ENCODE measurements at places on chromosomes 7 and 10. TPM values are rescaled to one million over a fixed set of nuclear protein-coding genes. Genes with fewer than 3 reads are reported as not detected.

The SORCS1 gene
- not detected for total RNA-seq

The IGFBP1 gene
- not detected for total RNA-seq

The PPP1R17 gene
- 0.20 TPM for total RNA-seq

The NOS3 gene
- total RNA-seq = 0.39 TPM

DNA sequence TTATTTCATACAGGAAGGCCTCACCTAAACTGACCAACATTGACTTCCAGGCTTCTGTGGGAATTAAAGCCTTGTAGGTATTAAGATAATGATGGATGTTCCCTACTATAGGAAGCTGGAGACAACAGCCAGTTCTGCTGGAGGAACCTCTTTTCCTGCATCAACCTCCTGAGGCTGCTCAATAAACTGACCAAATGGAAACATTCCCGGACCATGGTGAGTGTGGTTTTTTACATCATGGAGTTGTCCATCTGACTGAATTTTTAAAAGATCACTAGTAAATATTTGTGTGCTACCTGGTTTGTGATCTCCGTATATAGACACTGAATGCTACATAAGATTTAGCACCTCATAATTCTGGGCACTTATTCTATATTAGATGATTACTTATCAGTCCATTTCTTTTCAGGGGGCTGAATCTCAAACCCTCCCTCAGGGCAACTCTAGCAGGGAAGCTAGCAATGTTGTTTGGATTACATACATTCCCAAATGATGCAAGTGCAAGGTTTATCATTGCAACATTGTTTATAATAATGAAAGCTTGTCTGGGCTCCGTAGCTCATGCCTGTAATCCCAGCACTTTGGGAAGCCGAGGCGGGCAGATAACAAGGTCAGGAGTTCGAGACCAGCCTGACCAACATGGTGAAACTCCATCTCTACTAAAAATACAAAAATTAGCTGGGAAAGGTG lies 21.5 kb upstream of the SMKR1 start:
- H3K4me3 ChIP-seq = no peak overlapping the region
- DNase-seq = no peak
- H3K27me3 ChIP-seq = no peaks in the 10 kb centered on the region
- H3K4me1 ChIP-seq = no peaks in the 10 kb centered on the region
- H3K36me3 ChIP-seq = no peaks in the 10 kb centered on the region

The SPDYE6 gene
- not detected for total RNA-seq

- H3K4me3 ChIP-seq = no peak overlapping the region
- peaks cover 7% of the 10 kb centered on the region for H3K4me1 ChIP-seq
- H3K27ac ChIP-seq = no peak overlapping the region
- DNase-seq = no peak
- no peaks in the 10 kb centered on the region for H3K36me3 ChIP-seq
- no peaks in the 10 kb centered on the region for H3K27me3 ChIP-seq
These were observed 12.5 kb downstream of the GRK5 start for GRCh38 chr10:119219871-119220270.

DNA sequence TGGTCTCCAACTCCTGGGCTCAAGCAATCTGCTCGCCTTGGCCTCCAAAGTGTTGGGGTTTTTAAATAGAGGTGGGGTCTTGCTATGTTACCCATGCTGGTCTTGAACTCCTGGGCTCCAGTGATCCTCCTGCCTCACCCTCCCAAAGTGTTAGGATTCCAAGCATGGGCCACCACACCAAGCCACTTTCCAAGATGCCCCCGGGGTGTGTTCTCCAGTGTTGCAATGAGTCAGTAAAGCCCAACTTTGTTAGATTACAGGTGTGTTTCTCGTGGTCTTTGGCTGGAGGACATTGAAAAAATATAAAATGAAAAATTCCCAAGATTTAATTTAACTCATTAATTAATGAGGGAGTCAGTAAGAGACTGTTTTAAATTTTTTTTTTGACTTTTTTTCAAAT lies 29.2 kb downstream of the TACR2 start:
- no peak overlapping the region for H3K4me3 ChIP-seq
- H3K4me1 ChIP-seq = peaks cover 14% of the 10 kb centered on the region
- H3K27me3 ChIP-seq = no peaks in the 10 kb centered on the region
- H3K27ac ChIP-seq = no peak overlapping the region
- H3K36me3 ChIP-seq = no peaks in the 10 kb centered on the region
- no peak for DNase-seq

DNA sequence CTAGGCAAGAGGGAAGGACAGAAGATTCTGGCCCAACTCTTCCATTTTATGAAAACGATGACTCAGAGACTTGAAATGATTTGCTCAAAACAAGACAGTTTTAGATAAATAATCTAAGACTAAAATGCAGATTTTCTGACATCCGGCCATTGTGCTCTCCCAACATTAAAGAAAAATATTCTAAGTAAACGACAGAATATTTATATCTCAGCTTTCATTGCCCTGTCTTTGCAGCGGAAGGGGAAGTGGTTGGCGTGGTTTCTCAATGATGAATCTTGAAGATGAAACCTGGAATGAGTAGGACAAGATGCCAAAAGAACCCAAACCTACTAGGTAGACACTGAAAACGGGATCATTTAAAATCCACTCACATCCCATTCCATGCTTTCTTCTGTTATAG lies 28.9 kb upstream of the NPY start:
- no peaks in the 10 kb centered on the region for H3K27me3 ChIP-seq
- no peaks in the 10 kb centered on the region for H3K36me3 ChIP-seq
- H3K27ac ChIP-seq = no peak overlapping the region
- H3K4me1 ChIP-seq = peaks cover 12% of the 10 kb centered on the region

The PLPP4 gene
- total RNA-seq = not detected

GRCh38 chr7:66837661-66838060 lies 83.4 kb upstream of the TMEM248 start:
- no peaks in the 10 kb centered on the region for H3K4me1 ChIP-seq
- no peak overlapping the region for H3K4me3 ChIP-seq
- H3K36me3 ChIP-seq = no peaks in the 10 kb centered on the region
- no peak for DNase-seq
- H3K27me3 ChIP-seq = no peaks in the 10 kb centered on the region

- H3K27ac ChIP-seq = no peak overlapping the region
- H3K4me1 ChIP-seq = no peaks in the 10 kb centered on the region
- no peak for DNase-seq
- H3K27me3 ChIP-seq = peaks cover 3% of the 10 kb centered on the region
- H3K36me3 ChIP-seq = no peaks in the 10 kb centered on the region
These were observed 1.2 kb downstream of the UCN3 start for GRCh38 chr10:5365928-5366327.

GRCh38 chr10:30803892-30804322 lies 174.4 kb upstream of the LYZL2 start:
- H3K4me3 ChIP-seq = no peak overlapping the region
- no peaks in the 10 kb centered on the region for H3K36me3 ChIP-seq
- no peak for DNase-seq
- H3K27ac ChIP-seq = no peak overlapping the region
- H3K27me3 ChIP-seq = no peaks in the 10 kb centered on the region

- no peak overlapping the region for H3K27ac ChIP-seq
- no peak overlapping the region for H3K4me3 ChIP-seq
- no peaks in the 10 kb centered on the region for H3K36me3 ChIP-seq
These were observed 113.6 kb downstream of the LSMEM1 start for GRCh38 chr7:112594397-112594796.

DNA sequence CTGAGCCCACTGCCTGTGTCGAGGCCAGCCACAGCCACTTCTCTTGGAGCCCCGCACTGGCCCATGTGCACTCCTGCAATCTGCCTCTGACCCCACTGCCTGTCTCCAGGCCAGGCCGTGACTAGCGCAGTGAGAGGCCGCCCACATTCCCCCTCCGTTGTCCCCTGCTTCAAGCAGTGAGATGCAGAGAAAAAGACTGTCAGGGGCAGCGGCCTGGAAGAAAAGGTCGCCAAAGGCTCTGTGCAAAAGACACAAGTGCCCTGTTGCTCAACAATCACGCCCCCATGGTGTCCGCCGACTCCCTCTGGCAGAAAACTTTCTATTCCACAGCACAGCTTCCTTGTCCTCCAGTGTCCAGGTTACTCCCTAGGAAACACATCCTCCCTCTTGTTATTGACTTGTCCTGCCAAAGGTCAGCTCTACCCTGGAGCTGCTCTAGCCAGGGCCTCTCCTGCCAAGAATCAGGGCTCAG lies 9.9 kb downstream of the FAM131B start:
- no peak overlapping the region for H3K27ac ChIP-seq
- no peaks in the 10 kb centered on the region for H3K4me1 ChIP-seq
- no peak for DNase-seq
- H3K4me3 ChIP-seq = no peak overlapping the region
- H3K36me3 ChIP-seq = no peaks in the 10 kb centered on the region

DNA sequence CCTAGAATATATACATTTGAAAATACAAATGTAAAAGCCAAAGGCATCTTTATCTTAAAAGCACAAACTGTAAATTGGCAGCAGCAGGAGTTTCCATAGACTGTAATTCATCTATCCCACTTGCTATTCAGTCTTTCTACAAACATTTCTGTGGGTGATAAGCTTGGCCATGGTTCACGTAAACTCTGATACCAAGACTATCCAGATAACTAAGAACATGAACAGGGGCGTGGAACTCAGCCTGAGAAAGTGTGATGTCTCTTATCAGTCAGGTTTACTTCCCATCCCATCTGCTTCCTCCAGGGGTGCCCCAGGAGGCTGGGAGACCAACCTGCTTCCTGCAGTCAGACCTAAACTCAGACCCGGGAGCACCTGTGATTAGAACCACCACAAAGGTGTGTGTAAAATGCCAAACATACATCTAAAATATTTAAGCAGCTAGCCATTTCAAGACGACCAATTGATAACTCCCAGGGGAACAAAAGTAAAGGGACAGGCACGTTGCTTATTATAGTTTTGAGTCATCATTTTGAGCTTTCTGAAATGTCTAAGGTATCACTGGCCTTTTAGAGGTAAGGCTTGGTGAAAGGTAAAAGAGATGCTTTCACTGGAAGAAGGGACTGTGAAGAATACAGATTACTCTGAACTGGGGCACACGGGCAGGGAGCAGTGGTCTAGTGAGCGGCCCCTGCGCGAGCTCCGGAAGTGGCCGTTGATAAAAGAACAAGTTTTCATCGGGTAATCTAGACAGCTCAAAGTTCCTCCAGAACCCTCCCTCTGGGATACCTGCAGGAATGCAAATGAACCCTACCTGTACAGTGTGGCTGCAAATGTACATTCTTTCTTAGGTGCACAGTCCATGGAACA lies 51.5 kb downstream of the RSU1 start:
- H3K4me3 ChIP-seq = no peak overlapping the region
- no peaks in the 10 kb centered on the region for H3K27me3 ChIP-seq
- no peak for DNase-seq
- no peaks in the 10 kb centered on the region for H3K4me1 ChIP-seq
- no peaks in the 10 kb centered on the region for H3K36me3 ChIP-seq

DNA sequence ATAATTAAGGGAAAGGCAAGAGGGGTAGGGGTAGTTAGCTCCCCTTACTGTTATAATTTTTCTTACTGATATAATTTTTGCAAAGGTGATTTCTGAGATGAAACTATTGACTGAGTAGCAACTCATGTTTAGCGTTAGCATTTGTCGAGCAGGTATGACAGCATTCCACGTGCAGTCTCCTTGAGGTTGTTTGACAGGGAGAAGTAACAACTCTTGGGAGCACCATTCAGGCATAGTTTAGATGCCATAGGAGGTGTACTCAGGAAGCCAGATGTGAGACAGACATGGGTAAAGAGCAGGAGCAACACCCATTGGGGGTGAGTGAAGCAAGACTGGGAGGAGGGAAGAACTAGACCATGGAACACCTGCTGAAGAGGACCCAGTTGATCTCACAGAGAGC lies 96.6 kb upstream of the KLF6 start:
- H3K4me1 ChIP-seq = peaks cover 6% of the 10 kb centered on the region
- no peak overlapping the region for H3K27ac ChIP-seq
- DNase-seq = no peak
- H3K4me3 ChIP-seq = no peak overlapping the region

The ANKRD30A gene
- not detected for total RNA-seq

The AGR2 gene
- total RNA-seq = not detected

DNA sequence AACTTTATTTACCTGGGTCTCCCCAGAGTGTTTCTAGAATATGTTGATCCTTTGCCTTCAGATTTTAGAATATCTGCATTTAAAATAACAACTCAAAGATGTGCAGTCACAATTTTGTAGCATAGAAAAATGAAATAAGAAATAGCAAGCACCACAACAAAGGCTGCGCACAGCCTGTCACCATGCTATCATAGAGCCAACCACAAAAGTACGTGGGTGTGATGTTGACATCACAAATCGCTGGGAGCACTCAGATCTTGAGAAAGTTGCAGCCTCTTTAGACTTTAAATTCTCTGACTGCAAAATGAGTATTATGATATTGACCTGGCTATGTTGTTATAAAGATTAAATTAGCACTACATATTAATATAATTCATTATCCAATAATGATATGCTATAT lies 177.9 kb downstream of the TNS3 start:
- DNase-seq = no peak
- no peaks in the 10 kb centered on the region for H3K4me1 ChIP-seq
- H3K27me3 ChIP-seq = no peaks in the 10 kb centered on the region
- no peak overlapping the region for H3K27ac ChIP-seq

GRCh38 chr7:37408291-37409228 lies 40.1 kb downstream of the ELMO1 start:
- peak; percentile 43 for DNase-seq
- H3K4me3 ChIP-seq = peak overlapping the region; percentile 39
- H3K27ac ChIP-seq = peak overlapping the region; percentile 19
- peaks cover 38% of the 10 kb centered on the region for H3K4me1 ChIP-seq

The LRRC17 gene
- total RNA-seq = 0.53 TPM

DNA sequence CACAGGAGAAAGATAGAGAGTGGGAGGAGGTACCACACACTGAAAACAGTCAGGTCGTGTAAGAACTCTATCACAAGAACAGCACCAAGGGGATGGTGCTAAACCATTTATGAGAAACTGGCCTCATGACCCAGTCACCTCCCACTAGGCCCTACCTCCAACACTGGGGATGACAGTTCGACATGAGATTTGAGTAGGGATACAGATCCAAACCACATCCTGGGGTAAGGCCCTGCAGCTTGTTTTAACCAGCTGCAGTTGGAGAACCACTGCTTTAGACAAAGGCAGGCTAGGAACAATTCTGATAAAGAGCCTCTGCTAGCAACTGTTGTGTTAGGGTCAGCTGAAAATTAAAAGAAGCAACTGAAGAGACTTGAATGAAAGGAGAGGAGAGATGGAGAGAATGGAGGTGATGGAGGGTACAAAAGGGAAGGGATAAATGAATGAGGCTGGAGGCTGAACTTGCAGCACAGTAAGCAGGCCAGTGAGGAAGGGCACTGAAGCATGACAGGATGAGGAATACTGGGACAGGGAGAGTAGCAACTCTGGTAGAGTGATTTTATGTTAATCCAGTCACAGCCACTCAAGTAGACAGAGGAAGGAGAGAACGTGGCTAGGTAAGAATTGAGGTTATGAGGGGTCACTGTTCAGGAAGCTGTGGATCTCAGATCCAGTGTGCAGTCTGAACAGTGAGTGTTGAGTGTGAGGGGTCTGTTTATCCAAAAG lies 23.6 kb downstream of the MEST start:
- H3K4me3 ChIP-seq = no peak overlapping the region
- DNase-seq = no peak
- no peaks in the 10 kb centered on the region for H3K36me3 ChIP-seq
- no peaks in the 10 kb centered on the region for H3K4me1 ChIP-seq
- H3K27me3 ChIP-seq = no peaks in the 10 kb centered on the region
- no peak overlapping the region for H3K27ac ChIP-seq

The KCNIP2 gene
- 3.5 TPM for total RNA-seq

Measured in B cell (primary cell).